ENCODE measurements at places on chromosomes 1 and 21. TPM values are rescaled to one million over a fixed set of nuclear protein-coding genes. Genes with fewer than 3 reads are reported as not detected.

MNDA gene
- not detected for total RNA-seq

STUM gene
- total RNA-seq = 1.9 TPM

GRCh38 chr1:181504399-181504842, 21.1 kb downstream of the CACNA1E start:
- DNase-seq = peak; percentile 71

DNA sequence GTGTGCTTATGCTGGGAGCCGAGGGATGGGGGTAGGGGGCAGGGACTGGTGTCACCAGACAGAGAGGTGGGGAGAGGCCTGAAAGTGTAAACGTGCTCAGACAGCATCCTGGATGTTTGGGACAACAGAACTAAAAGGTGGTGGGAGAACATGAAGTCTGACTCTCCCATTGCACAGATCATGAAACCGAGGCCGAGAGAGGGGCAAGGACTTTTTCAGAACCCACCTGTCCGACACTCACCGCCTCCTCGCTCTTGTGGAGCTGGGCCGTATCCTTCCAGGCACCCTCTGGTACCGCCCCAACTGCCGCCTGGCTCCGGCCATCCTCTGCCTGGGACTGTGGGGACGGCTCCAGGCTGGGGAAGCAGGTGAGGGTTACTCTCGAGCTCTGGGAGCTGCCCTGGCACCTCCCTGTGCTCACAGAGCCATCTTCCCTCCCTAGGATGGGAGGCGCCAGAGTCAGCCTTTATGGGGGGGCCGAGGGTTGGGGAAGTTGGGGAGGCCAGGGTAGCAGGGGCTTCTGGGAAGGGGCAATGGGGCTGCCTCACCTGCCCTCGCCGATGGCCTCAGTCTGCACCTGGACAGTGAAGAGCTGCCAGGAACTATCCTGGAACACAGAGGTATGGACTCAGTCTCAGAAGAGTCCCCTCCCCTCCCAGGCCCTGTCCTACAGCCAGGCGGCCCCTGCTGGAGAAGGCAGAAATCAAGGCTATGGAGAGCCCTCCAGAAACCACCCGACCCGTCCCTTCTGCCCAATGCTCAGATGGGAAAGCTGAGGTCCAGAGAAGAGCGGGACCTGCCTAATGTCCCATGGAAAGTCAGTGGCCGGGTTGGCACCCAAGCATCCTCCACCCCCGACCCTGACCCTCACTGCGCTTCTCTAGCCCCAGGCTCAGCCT, 7.0 kb downstream of the ATP13A2 start:
- no peak for DNase-seq

GRCh38 chr1:215566556-215567490, at the start of gene KCTD3:
Gene KCTD3, plus strand, starts transcription at chr1:215567304. Its CDS starts 382 bp downstream, at chr1:215567686.
- peak; percentile 81 for DNase-seq

DNA sequence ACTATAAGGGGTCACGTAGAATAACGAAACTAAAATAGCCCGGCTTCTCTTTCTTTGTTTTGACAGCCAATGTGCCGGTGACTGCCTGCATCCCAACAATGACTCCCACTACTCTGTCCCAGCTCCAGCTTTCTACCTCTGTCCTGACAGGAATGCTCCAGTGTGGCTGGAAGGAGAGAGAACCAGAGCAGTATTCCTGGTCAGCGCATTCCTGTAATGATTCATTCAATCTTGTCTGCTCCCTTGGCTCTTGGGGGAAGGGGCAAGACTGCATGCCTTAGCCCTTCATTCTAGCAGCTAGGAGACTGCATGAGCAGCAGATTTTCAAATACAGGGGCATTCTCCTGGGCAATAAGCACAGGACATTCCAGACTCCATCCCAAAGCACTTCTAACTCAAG, 132.1 kb upstream of the PRMT6 start:
- DNase-seq = no peak

GRCh38 chr1:5493851-5494311, 498.3 kb downstream of the NPHP4 start:
- no peak for DNase-seq

DNA sequence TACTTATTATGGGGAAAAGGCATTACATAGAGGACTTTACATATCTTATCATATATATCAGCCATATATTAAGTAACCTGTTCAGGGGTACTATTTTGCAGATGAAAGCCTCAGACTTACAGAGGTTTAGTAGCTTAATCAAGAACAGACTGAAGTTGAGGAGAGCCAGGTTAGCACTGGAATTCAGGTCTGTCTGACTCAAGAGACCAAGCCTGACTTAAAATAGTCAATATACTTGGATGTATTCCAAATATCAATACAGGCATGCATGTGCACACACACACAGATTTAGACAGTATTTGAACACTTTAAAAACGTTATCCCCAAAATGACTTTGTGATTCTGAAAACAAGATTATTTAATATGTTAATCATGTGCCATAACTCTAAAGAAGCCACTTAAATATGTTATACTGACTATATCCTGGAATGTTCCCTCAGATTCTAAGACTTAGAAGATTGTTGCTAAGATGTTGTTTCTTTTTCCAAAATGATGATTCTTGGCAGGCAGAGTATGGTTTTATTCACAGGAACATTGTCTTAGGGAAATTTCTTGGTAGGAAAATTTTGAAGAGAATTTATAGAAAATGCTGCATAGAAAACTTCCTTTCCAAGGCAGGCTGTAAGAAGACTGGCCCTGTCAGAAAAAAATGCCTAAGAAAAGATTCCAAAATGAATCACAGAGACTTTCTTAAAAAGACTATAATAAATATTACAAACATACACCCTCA, 61.6 kb downstream of the ADAMTS1 start:
- no peak for DNase-seq

- no peak for DNase-seq
Measured at GRCh38 chr1:183077097-183077496, 53.9 kb downstream of the LAMC1 start.

All from Caco-2 (cell line).